Activated CD4-positive, alpha-beta T cell treated with anti-CD3 and anti-CD28 coated beads, Interleukin-2, amount 50 U/mL, for 16 hours (primary cell): ENCODE measurements at places on chromosomes 7 and 10.
A peak's percentile ranks its signal among the peaks of the same experiment; 100 is the strongest.

GRCh38 chr10:133421336-133422222 lies 2.8 kb downstream of the SPRN start:
- no peak for DNase-seq

- no peak for DNase-seq
Observed at GRCh38 chr7:96203786-96204185, 118.1 kb downstream of the SLC25A13 start.

DNA sequence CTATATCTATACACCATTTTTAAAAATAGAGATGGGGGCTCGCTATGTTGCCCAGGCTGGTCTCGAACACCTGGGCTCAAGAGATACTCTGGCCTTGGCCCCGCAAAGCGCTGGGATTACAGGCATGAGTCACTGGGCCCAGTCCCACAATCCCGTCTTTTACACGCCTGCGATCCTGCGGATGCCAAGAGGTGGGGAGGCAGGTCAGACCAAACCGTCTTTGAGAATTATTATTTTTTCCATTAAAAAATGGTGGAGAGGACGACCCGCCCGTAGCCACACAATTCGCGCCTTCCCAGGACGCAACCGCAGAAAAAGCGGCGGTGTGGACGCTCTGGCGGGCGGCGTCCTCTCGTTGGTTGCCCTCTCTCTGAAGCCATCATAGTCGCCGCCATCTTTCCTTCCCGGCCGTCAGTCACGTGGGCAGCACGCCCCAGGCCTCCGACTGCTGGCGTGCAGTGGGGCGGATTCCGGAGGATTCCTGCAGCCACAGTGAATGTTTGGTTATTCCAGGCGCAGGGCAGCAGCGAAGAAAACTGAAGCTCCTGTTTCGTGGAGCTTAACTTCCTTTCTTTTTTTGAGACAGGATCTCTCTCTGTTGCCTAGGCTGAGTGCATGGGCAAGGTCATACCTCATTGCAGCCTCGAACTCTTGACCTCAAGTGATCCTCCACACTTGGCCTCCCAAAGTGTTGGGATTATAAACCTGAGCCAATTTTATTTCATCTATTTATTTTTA lies 9.9 kb upstream of the EPHB4 start:
- peak; percentile 88 for DNase-seq

GRCh38 chr7:141436139-141436538 lies 115.1 kb upstream of the AGK start:
- DNase-seq, result no peak

DNA sequence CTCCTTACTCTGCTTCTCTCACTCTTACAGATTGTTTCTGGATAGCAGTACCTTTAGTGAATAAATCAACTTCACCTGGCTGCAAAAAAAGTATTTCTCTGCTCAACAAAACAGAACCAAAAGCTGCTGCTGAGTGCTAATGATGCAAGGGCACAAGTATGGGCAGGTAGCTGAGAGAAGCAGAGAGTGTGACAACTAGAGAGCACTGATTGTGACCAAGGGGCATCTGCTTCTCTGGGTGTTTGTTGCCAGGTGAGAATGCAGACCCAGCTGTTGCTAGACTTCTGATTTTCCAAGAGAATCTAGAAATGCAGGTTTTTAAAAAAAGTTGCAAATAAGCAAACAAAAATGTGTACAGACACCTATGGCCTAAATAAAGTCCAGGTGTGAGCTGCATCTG lies 25.3 kb upstream of the PPIF start:
- no peak for DNase-seq

DNA sequence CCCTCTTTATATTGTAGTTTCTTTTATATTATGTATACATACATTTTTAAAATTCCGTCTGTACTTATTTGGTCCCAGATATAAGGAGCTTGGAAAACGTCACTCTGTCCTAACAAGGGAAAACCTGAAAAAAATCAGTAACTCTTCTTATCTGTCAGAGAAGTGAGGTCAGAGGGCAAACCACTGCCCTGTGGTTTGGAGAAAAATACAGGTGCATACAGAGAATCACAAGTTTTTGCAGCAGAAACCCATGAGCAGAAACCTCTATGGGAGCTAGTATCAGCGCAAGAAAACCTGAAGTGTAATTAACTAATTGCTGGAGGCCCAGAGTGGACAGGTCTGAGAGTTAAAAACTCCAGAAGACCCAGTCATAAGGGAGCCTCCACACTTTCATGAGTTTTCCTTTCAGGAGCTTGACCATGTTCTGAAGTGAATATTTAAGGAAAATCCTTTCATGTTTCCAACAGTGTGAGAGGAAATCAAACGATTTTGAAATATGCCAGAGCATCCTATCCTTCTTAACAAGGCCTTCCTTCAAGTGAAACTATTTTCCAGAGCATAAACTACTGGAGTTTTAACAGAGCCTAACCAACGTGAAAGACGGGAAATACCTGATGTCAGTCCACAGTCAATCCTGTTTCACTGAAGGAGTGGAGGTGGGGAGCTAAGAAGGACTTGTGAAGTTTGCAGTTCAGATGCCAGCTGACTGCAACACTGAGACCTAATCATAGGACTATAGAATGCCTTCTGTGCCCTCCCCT lies 290.8 kb upstream of the BMPER start:
- no peak for DNase-seq

- no peak for DNase-seq
Observed at GRCh38 chr10:116708391-116708821, 34.0 kb downstream of the HSPA12A start.

DNA sequence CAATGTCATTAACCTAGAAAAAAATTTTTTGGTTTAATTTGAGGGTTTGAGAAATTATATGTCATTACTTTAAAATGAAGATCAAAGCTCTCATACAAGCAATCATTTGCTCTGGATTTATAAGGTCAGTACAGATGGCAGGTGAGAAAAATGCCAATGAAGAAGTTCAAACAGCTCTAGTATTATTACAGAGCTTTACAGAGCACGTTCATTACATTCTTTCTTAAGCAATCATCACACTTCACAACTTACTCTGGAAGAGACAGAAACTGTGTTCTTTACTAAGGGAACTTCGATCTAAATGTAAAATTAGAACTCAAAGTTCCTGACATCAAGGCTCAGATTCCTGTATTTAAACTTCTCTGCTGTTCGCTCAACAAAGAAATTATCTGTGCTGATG lies 153.4 kb downstream of the ATE1 start:
- no peak for DNase-seq

DNA sequence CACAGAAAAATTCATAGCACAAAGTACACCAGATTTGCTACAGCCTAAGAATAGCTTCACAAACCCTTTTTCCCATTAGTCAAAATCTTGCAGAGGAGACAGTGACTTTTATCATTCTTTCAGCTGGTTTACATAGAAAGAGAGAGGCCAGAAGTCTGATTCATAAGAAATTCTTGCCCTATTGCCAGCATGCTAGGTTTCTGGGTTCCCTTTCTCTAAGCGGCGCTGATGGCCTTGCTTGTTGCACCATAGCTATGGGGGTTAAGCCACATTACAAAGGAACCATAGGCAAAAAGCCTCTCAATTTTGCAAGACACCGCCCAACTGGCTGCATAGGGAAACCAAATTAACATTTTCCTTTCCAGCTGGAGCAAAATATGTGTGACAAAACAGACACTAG lies 87.4 kb downstream of the ZNF467 start:
- no peak for DNase-seq

- DNase-seq, result no peak
Observed at GRCh38 chr7:142091961-142092360, 19.6 kb upstream of the MGAM2 start.

DNA sequence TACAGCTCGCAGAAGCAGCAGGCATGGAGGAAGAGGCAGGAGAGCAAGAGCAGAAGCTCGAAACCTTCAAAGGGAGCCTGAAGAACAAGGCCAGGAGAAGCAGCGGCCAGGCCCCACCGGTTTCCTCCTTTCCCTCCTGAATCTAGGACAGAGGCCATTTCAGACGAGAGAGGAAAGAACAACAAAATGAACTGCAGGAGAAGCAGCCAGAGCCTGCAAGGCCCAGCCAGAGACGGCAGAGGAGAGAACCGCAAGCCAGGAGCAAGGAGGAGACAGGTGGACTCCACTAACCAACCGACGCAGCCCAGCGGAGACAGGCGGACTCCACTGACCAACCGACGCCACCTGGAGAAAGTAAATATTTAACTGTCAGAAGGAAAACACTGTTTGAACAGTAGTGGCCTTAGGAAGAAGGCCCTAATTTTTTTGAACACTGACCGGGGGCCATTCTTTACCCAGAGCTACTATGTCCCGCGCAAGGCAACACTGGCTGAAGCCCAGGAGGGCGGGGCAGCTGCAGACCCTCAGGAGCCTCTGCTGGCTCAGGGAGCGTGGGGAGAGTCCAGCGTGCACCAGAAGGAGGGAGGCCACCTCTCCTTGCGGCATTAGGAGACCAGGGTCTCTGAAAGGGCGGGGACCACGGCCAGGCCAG lies 559.2 kb downstream of the PTPRN2 start:
- DNase-seq, result no peak

GRCh38 chr10:103193820-103194529 lies 903 bp upstream of the NT5C2 start:
- DNase-seq, result no peak

DNA sequence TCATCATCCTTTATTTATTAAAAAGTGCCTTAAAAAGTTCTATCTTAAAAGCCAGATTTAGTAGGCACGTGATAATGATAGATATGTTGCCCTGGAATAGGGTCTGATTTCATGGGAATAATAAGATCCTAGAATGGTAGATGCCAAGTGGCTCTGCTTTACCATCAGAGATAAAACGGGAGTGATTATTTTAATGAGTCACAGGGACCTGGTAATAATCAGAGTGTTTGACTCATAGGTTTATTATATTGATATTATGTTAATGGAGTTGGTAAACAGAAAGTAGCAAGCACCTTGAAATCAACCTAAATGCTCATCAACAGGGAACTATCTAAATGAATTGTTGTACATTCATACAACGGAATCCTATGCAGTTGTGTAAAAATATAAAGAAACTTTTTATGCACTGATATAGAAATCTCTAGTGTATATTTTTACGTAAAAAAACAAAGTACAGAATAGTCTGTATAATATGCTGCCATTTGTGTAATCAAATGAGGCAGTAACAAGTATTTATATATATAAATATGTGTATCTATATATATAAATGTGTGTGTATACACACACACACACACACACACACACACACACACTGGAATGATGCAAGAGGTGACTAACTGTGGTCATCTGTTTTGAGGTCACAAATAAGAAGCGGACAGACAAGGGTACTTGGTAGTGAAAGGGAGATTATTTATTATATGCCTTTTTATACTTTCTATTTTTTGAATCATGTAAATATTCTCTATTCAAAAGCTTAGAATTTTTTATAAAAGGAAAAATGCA lies 78.6 kb upstream of the DYNC1I1 start:
- no peak for DNase-seq

DNA sequence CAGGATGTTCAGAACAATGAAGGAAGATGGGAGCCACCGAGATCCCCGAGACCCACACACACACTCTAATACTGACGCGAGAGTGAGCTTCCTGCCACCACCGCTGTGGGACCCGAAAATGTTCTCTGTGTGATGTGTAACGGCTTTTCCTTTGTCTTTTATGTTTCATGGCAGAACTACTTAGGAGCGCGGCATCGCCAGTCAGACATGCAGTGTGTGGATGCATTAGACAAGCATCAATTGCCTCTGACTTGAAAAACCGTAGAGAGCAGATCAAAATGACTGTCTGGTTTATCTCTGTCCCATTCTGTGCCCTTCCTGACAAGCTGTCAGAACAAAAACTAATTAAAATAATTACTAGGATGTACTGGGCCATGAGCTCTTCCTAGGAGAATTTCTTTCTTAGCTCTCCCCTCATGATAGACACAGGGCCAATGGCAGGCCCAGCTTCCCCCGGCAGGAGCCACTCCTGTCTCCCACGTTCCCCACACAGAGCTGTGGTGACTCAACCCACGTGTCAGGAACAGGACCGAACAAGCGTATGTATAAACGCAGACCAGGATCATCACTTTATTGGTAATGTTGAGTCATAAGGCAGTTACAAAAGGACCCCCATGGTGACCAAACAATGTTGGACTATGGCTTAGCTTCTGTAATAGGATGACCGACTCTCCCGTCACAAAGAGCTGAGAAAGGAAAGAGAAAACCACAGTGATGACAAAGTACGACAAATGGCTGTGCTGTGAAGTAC lies 705.0 kb downstream of the PARD3 start:
- DNase-seq, result no peak

- no peak for DNase-seq
Observed at GRCh38 chr10:78211561-78212051, 177.9 kb downstream of the RPS24 start.

- peak; percentile 23 for DNase-seq
Observed at GRCh38 chr10:97713339-97713825, at the start of gene MARVELD1. MARVELD1 (plus strand) TSS chr10:97713730; CDS start chr10:97713877, 147 bp downstream.

- DNase-seq, result no peak
Observed at GRCh38 chr10:132433671-132434340, 36.8 kb downstream of the PWWP2B start.
